Osteocyte (in vitro differentiated cells): ENCODE measurements at places on chromosomes 5 and 9. TPM values are rescaled to one million over a fixed set of nuclear protein-coding genes. Genes with fewer than 3 reads are reported as not detected.

ZNF366 gene
- total RNA-seq: not detected in 2 replicates

INSL6 gene
- not detected in 2 replicates for total RNA-seq

DNA sequence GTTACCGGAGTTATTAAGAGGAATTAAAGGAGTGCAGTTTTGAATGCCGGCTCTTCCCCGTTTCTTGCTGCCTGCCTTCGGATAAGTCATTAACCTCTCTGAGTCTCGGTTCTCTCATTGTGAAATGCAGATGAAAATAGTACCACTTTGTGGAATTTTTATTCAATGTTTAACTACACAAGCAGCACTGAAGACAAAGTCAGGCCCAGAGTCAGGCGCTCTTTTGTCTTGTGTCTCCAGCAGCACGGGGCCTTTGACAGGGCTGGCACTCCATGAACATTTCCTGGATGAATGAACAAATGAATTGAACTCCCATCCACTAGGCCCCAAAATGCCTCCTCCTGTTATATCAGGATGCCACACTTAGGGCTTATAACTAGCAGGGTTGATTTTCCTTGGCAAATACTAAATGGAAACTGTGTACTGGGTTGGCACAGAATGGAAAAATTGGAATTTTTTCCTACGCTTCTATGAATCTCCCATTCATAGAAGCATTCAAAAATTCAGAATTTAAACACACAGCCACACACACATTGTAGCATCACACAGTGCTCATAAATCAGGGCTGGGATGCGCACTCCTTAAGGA is 332.8 kb downstream of the MLLT3 start:
- no peaks in the 10 kb centered on the region for H3K36me3 ChIP-seq
- no peak overlapping the region for H3K4me3 ChIP-seq
- no peaks in the 10 kb centered on the region for H3K4me1 ChIP-seq
- H3K27me3 ChIP-seq: no peaks in the 10 kb centered on the region

DNA sequence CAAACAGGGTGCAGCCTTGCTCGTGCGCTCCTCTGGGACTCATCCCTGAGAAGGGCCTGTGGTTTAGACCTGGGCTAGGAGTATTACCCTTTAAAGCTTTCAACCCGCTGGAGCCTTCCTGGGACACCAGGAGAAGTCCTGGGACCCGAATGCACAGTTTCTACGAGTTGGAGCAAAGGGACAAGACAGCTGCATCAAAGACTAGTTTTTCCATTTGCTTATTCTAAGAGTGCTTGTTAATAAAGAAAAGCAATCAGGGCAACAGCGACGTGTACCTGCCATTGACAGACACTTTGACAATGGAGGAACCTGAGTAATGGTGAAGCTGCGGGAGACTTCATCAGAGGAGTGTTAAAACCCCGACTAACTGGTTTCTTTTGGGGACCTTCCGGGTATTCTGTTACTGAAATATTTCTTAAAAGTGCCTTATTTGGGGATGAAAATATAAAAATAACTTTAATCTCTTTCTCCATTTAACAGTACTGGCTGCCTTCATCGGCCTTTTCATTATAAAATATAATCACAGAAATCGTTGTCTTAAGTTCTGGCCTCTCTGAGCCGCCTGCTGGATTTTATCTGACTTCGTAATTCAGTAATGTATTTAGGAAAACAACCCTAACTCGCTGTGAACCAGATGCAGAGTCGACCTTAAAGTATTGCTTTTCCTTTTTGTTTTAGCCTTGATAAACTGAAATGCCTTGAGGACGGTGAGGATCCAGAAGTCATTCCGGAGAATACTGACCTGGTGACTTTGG is 732 bp downstream of the SNAPC3 start:
- peaks cover 20% of the 10 kb centered on the region for H3K36me3 ChIP-seq
- peaks cover 42% of the 10 kb centered on the region for H3K4me1 ChIP-seq
- no peak for DNase-seq
- peak overlapping the region; percentile 94 for H3K27ac ChIP-seq
- peak overlapping the region; percentile 93 for H3K4me3 ChIP-seq
- no peaks in the 10 kb centered on the region for H3K27me3 ChIP-seq

- no peak overlapping the region for H3K4me3 ChIP-seq
- no peaks in the 10 kb centered on the region for H3K36me3 ChIP-seq
- no peak for DNase-seq
- H3K27ac ChIP-seq: no peak overlapping the region
These were observed 70.2 kb downstream of the EPB41L4A start for GRCh38 chr5:112348915-112349314.

GRCh38 chr5:154647761-154648145 is 107.4 kb upstream of the LARP1 start:
- no peak overlapping the region for H3K27ac ChIP-seq
- no peak for DNase-seq
- no peaks in the 10 kb centered on the region for H3K36me3 ChIP-seq
- peaks cover 5% of the 10 kb centered on the region for H3K27me3 ChIP-seq

GRCh38 chr9:136849960-136850865 is 1.0 kb downstream of the PHPT1 start:
- peak overlapping the region; percentile 83 for H3K27ac ChIP-seq
- H3K36me3 ChIP-seq: no peaks in the 10 kb centered on the region
- H3K27me3 ChIP-seq: no peaks in the 10 kb centered on the region
- peak overlapping the region; percentile 94 for H3K4me3 ChIP-seq
- peaks cover 22% of the 10 kb centered on the region for H3K4me1 ChIP-seq
